ENCODE measurements at places on chromosomes 3 and 15.

- ATAC-seq, result no peak
Observed at GRCh38 chr3:195692354-195692685, 28.5 kb upstream of the MUC20 start.

DNA sequence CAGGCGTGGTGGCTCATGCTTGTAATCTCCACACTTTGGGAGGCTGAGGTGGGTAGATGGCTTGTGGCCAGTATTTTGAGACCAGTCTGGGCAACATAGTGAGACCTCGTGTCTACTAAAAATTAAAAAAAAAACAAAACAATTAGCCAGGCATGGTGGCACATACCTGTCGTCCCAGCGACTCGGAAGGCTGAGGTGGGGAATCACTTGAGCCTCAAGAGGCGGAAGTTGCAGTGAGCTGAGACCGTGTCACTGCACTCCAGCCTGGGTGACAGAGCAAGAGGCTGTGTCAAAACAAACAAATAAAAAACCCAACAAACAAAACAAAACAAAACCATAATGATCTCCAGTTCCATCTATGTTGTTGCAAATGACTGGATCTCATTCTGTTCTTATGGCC, 341.3 kb upstream of the CFAP20DC start:
- ATAC-seq, result no peak

DNA sequence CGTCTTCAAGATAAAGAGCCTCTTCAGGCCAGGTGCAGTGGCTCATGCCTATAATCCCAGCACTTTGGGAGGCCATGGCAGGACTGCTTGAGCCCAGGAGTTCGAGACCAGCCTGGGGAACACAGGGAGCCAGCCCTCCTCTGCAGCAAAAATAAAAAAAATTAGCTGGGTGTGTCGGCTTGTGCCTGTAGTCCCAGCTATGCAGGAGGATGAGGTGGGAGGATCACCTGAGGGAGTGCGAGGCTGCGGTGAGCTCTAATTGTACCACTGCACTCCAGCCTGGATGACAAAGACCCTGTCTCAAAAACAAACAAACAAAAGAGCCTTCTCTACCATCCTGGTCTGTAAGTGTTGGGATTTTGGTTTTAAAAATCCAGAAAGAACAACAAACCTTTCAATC, 11.1 kb downstream of the WDR53 start:
- ATAC-seq, result no peak

DNA sequence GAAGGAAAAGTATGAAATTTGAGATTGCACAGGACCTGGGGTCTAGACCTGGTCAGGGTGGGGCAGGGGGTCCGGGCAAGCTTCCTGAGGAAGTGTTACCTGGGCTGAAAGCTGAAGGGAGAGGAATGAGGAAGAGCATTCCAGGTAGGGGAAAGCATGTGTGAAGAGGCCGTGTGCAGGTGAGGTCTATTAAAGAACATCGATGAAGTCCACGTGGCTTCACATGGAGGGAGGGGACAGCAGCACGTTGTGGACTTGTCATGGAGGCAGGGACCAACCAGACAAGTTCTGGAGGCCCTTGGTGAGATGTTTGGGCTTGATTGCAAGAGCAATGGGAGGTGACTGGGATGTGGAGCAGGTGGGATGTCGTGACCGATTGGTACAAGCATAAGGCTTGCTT, 47.1 kb downstream of the IDH2 start:
- ATAC-seq, result no peak

GRCh38 chr3:37041546-37042195, 48.4 kb downstream of the MLH1 start:
- no peak for ATAC-seq

DNA sequence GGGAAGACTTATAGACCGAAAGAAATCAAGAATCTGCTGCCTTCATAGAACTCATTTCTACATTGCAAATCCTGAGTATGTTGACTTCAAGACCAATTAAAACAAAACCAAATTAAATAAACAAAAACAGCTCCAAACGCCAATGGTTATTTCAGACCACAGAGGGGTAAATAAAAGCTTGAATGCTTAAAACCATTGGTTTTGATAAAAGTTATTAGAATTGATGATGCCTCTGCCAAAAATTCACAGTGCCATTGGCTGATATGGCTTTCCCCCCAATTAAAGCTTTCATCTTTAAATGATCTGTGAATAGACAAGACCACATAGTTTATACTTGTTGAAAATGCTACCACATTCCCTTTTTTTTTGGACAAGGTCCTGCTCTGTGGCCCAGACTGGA, 188.5 kb downstream of the NFKBIZ start:
- no peak for ATAC-seq

GRCh38 chr15:55907797-55908196, 85.6 kb downstream of the NEDD4 start:
- no peak for ATAC-seq

DNA sequence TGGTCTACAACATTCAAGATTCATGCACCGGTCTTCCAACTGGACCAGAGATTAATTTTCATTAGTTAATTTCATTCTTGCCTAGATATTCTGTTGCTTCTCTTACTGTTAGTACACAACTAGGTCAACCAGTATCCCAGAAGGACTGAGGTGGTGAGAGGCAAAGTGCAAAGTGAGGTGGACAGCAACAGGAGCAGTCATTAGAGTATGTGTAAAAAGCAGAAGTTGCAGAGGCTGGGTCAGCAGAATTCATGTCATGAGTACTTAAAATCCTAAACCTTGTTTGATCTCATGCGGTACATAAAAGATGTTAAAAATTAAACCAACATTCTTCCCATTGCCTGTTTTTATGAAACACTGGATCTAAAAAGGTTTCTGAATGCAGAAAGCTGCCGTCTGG, 46.7 kb downstream of the PARP14 start:
- ATAC-seq, result no peak

GRCh38 chr15:48423896-48424475, 92.8 kb downstream of the DUT start:
- ATAC-seq, result no peak

DNA sequence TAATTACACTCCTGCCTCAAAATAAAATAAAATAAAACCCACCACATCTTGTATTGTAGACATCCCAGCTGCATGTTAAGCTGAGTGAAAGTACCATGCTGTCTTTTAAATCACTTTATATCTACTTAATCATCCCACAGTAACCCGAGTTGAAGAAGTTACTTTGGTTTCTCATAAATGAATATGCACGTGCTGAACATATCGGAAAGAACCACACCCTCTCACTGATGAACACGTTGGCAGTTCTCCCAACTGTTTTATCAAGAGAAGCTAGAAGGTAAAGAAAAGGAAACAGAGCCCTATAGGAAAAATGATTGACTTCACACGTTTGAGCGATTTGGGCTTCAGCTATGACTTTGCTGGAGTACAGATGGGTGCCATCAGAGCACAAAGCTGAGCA, 15.9 kb upstream of the TM4SF19 start:
- peak; percentile 92 for ATAC-seq

- no peak for ATAC-seq
Observed at GRCh38 chr15:101439920-101440319, 49.6 kb downstream of the PCSK6 start.

GRCh38 chr3:188343894-188344293, 189.9 kb downstream of the LPP start:
- ATAC-seq, result no peak

- no peak for ATAC-seq
Observed at GRCh38 chr3:55252921-55253320, 234.2 kb downstream of the WNT5A start.

GRCh38 chr15:36175741-36176291, 403.6 kb upstream of the CDIN1 start:
- ATAC-seq, result no peak

DNA sequence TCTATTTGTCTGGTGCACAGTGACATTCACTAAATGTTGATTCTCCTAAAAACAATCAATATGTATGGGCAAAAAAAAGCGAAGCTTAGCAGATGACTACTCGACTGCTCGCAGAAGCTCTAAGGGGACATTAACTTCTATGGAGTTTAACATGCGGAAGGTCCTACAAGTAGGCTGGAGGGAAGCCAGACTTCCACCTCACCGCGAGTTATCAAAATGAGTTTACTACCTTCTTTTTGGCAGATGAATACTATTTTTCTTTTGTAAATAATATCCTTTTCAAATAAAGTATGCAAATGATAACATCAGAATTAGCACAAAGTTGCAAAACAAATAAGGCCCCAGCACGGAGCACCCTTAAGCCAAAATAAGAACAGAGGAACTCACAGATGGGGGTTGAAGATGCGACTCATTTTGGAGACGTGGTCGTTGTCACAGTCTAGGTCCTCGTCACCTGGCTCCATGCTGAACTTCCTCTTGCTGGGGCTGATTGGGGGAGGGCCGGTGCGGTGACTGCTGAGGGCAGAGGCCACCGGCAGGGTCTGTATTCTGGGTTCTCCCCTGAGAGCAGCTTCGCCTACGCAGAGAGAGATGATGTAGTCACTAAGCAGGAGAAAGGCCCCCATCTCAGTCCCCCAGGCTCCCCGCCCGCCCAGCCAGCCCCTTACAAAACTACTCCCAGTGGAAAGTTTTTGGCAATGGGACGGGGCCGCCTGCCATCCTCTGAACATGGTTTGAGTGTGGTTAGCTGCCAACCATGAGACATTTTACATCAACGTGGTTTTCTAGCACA, 42.1 kb downstream of the VGLL4 start:
- ATAC-seq, result no peak

DNA sequence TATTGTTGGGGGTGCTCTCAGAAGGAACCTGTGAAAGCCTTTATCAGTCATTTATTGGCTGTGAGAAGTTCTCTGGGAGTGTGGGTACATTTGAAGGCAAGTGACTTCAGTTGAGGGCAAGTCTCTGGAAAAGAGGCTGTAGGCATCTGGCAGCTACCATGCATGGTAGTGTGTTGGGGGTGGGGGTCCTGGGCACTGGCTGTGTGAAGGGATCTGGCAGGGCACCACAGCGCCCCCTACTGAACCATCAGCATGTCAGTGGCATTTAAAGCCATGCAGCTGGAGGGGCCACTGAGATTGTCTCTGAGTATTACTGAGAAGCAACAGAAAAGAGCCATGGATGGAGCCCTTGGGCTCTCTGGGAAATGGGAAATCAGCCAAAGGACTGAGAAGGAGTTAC, 30.6 kb downstream of the CRTAP start:
- ATAC-seq, result no peak

GRCh38 chr3:120469882-120470301, 19.1 kb upstream of the FSTL1 start:
- ATAC-seq, result peak; percentile 91

DNA sequence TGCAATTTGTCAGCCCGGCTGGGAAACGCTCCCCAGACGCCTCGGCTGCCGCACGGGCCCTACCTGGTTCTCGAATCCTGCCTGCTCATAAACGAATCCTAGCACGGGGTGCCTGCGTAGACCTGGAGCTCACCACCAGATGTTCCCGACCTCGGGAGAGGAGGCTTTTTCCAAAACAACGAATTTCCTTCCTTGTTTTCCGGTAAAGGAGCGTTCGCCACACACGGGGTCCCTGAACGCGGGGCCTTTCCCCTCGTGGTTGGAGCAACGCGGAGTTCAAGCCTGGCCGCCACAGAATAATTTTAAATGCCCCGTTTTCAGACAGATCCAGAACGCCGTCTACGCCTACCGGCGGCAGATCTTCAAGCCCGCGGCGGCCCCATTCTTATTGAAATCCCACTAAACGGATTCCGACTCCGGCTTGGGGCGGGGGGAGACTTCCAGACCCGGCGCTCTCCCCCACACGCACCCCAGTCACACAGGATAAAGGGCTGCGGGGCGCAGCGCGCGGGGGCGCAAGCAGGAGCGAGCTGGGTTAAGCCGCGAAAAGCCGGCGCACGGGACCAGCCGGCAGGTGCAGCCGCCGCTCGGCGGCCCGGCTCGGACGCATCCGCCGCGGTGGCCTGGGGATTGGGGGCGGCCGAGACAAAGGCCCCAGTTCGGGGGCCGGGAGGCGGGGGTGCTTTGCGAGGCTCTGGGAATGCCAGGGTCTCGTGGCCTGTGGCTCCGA, 895 bp downstream of the GATA2 start:
- no peak for ATAC-seq

GRCh38 chr3:193187070-193187722, 53.8 kb upstream of the PLAAT1 start:
- ATAC-seq, result no peak

- no peak for ATAC-seq
Observed at GRCh38 chr3:156790156-156790555, 36.0 kb upstream of the LEKR1 start.

DNA sequence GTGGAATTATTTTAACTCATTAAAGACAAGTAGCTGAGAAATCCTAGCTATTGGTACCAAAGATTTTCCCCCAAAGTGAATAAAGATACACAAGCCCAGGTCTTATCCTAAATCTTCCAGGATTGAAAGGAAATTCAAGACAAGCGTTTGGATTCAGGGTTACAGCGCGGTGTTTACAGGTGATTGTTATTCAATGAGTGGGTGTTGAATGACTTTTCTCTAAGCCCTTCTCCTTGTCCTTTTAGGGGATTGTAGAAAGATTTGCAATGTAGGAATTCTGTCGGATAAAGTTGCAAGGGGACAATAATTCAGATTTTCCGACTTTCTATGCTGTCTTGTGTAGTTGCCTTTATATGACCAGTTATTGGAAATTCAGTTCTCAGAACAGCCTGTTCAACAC, 57.2 kb downstream of the USP13 start:
- ATAC-seq, result no peak

- ATAC-seq, result no peak
Observed at GRCh38 chr15:65375871-65376607, 1.8 kb downstream of the IGDCC3 start.

DNA sequence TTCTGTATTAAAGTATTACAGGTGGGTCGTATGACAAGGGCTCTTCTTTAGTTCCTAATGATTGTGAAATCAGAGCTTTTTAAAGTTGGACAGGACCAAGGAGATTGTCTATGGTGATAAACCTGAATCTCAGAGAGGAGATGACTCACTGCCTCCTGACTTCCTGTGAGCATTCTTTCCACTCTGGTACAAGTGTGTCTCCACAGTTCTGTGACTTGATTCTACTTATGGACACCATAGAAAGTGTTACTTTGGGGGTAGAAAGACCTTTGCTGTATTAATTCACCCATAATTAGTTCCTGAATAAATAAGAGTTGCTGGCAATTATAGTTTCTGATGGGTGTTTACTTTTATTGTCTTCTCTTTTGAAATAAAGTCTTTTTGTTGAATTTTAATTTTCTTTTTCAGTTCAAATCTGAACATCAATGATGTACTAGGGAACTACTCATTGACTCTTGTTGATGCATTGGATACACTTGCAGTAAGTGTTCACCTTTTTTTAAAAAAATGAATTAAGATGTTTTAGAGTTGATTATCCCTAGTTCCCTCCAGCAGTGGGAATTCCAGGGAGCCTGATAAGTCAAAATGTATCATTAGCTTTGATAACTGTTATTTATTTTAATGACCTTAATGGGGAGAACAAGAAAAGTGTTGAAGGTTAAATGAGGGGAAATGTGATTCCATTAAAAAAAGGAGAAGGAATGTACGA, 7.4 kb downstream of the EDEM1 start:
- peak; percentile 39 for ATAC-seq

DNA sequence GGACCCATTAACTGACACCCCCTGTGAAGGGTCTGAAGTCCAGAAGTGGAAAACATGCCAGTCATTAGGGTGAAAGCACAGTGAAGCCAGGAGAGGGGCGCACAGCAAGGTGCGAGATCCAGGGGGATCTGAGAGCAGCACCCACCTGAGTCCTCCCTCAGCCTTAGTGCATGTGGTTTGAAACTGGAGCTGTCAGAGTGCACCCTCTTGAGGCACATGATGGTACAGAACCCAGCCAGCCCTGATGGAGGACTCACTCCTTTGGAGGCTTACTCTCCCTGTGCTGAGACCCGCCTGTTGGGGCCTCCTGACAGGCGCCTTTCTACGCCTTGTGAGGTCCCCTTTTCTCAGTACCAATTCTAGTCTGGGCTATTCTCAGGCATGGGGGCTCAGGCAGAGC, 77.8 kb downstream of the IL20RB start:
- ATAC-seq, result no peak

GRCh38 chr3:54243960-54244682, 121.8 kb downstream of the CACNA2D3 start:
- peak; percentile 32 for ATAC-seq

Data from motor neuron (in vitro differentiated cells).